Muscle of leg (tissue), 16 donors: ENCODE measurements at places on chromosomes 3 and 15.

DNA sequence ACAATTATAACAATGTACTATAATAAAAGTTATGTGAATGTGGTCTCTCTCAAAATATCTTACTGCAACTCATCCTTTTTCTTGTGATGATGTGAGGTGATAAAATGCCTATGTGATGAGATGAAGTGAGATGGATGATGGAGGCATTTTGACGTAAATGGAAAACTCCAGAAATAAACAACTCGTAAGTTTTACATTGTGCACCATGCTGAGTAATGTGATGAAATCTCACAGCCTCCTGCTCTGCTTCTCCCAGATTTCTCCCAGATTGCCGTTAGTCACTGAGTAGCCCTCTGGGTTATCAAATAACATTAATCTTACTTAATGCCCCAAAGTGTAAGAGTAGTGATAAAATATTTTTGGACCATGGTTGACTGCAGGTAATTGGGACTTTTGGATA lies 64.8 kb upstream of the SLCO2A1 start:
- no peak overlapping the region for H3K27ac ChIP-seq
- no peak overlapping the region for H3K4me3 ChIP-seq

DNA sequence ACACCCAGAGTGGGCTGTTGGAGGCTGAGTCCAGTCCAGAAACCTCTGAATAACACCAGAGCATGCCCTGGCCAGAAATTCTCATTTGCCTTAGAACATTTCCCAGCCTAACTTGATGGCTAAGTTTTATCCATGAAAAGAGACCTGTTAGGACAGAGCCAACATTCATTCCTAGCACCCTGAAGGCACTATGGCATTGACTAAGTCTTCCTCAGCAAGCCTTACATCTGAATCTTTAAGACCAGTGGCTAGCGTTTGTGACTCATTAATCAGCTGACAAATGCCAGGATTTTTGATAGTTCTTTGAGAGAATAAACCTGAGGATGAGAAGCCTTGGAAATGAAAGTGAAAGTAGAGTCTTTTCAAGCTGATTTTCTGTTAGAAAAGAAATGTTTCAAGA lies 1087.1 kb upstream of the ALCAM start:
- H3K27ac ChIP-seq: no peak overlapping the region
- no peak for DNase-seq
- no peak overlapping the region for H3K4me3 ChIP-seq
- no peaks in the 10 kb centered on the region for H3K4me1 ChIP-seq

DNA sequence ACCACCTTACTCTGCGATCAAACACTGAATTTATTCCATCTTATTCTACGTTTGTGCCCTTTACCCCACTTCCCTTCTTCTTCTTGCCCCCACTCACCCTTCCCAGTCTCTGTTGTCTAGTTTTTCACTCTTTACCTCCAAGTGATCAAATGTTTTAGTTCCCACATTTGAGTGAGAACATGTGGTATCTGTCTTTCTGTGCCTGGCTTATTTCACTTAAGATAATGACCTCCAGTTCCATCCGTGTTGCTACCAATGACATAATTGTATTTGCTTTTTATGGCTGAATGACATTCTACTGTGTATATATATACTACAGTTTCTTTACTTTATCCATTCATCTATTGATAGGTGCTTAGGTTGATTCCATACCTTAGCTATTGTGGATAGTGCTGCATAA lies 78.8 kb downstream of the PDCD6IP start:
- H3K36me3 ChIP-seq: no peaks in the 10 kb centered on the region
- H3K27ac ChIP-seq: no peak overlapping the region
- DNase-seq: no peak
- H3K4me3 ChIP-seq: no peak overlapping the region

DNA sequence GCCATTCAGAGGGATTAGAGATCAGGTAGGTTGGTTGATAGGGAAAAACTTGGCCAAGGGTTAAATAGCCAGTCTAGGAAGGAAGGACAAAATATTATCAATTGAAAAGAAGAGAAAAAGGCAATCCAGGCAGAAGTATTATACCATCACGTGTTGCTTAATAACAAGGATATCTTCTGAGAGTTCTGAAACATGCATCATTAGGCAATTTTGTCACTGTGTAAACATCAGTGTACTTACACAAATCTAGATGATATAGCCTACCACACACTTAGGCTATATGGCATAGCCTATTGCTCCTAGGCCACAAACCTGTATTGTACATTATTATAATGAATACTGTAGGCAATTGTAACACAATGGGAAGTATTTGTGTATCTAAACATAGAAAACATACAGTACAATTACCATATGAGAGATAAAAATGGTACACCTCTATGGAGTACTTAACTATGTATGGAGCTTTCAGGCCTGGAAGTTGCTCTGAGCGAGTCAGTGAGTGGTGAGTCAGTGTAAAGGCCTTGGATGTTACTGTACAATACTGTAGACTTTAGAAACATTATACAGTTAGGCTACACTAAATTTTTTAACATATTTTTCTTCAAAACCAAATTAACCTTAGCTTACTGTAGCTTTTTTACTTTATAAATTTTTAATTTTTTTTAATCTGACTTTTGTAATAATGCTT lies 2.7 kb downstream of the TEX55 start:
- H3K36me3 ChIP-seq: no peaks in the 10 kb centered on the region
- no peak overlapping the region for H3K4me3 ChIP-seq
- DNase-seq: no peak
